A549 treated with CORT108297 at 1 μM for 4 hours (cell line): ENCODE measurements at places on chromosomes 2 and 18. TPM values are rescaled to one million over a fixed set of nuclear protein-coding genes. Genes with fewer than 3 reads are reported as not detected.

SLC5A7 gene
- total RNA-seq: not detected in 5 replicates

ST3GAL5 gene
- 33.7 to 45.8 TPM (median 38.9 TPM) in 5 replicates for total RNA-seq

ALPG gene
- total RNA-seq: 0.12 to 0.22 TPM (median 0.16 TPM) in 5 replicates

ADRA2B gene
- 0.02 to 0.07 TPM (median 0.05 TPM) in 4 of 5 replicates, not detected in the other for total RNA-seq

MYO7B gene
- 0.09 to 0.27 TPM (median 0.13 TPM) in 5 replicates for total RNA-seq

SERPINB2 gene
- total RNA-seq: 0.03 to 0.09 TPM (median 0.05 TPM) in 3 of 5 replicates, not detected in the others

SMARCAL1 gene
- 15.1 to 19.7 TPM (median 16.6 TPM) in 5 replicates for total RNA-seq

MAP2 gene
- 0.36 to 0.82 TPM (median 0.47 TPM) in 5 replicates for total RNA-seq

DNAJC10 gene
- 55.3 to 75.5 TPM (median 68.9 TPM) in 5 replicates for total RNA-seq

TUBA3E gene
- 0.13 to 0.29 TPM (median 0.16 TPM) in 4 of 5 replicates, not detected in the other for total RNA-seq

GPBAR1 gene
- 0.08 to 0.17 TPM (median 0.11 TPM) in 5 replicates for total RNA-seq

PPP1R1C gene
- total RNA-seq: 1.6 to 2.2 TPM (median 1.8 TPM) in 5 replicates

EPB41L5 gene
- total RNA-seq: 3.7 to 5.3 TPM (median 4.2 TPM) in 5 replicates

ERMN gene
- total RNA-seq: not detected in 5 replicates

ASAP2 gene
- 31.5 to 43.8 TPM (median 38.6 TPM) in 5 replicates for total RNA-seq

MC4R gene
- total RNA-seq: not detected in 5 replicates

IL37 gene
- total RNA-seq: not detected in 5 replicates

DNAJC27 gene
- 1.2 to 2.1 TPM (median 2.0 TPM) in 5 replicates for total RNA-seq

DUSP19 gene
- 0.55 to 1.4 TPM (median 0.74 TPM) in 5 replicates for total RNA-seq

SATB2 gene
- 2.7 to 3.6 TPM (median 3.3 TPM) in 5 replicates for total RNA-seq

DNMT3A gene
- total RNA-seq: 6.5 to 9.6 TPM (median 8.8 TPM) in 5 replicates

SPRED2 gene
- total RNA-seq: 26.7 to 32.1 TPM (median 31.3 TPM) in 5 replicates
